ENCODE measurements at places on chromosomes 2 and 18. TPM values are rescaled to one million over a fixed set of nuclear protein-coding genes. Genes with fewer than 3 reads are reported as not detected.
A peak's percentile ranks its signal among the peaks of the same experiment; 100 is the strongest.

CPLX4 gene
- 0.01 TPM for polyA plus RNA-seq

ACSL3 gene
- polyA plus RNA-seq, result 50.9 TPM

GRCh38 chr2:19312949-19313348 is 45.5 kb downstream of the OSR1 start:
- no peak overlapping the region for H3K27ac ChIP-seq
- no peaks in the 10 kb centered on the region for H3K27me3 ChIP-seq
- H3K4me1 ChIP-seq, result no peaks in the 10 kb centered on the region

GRCh38 chr2:225337183-225337582 is 62.3 kb upstream of the NYAP2 start:
- no peaks in the 10 kb centered on the region for H3K27me3 ChIP-seq
- no peaks in the 10 kb centered on the region for H3K4me1 ChIP-seq
- no peak overlapping the region for H3K4me3 ChIP-seq
- DNase-seq, result no peak
- no peak overlapping the region for H3K27ac ChIP-seq
- no peaks in the 10 kb centered on the region for H3K36me3 ChIP-seq

DNA sequence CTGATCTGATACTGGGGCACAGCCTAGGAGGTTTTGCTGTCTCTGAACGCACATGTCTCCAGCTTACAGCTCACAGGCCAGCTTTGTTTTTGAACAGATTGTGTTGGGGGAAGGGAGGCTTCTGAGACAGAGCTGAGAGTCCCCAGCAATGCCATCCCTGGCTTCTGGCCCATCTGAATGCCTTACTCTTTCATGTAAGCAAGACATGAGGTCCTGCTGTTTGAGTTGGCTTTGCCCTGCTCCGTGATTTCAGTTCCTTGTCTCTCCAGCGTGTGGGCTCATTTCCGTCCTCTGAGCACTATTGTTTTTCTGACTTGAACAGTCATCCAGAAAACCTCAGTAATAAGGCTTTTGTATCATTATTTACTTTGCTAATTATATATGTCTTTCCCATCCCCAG is 194.9 kb upstream of the TNP1 start:
- H3K4me3 ChIP-seq, result no peak overlapping the region
- no peak for DNase-seq
- no peak overlapping the region for H3K27ac ChIP-seq
- H3K36me3 ChIP-seq, result no peaks in the 10 kb centered on the region

DNA sequence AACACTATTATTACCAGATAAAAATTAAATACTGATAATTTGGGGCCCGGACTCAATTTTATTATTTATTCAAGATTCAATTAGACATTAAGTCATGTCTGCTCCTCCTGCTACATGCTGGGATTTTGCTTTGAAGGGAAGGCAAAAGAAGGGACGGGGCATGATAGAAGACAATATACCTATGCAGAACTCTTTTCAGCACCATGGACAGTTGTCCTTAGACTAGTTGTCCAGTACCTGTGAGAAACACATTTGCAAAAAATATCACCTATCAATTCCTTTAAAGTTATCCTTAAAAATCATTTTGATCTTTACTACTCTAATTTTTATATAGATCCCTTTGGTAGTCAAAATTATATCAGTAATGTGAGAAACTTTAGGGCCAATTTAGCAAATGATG is 100.2 kb upstream of the SULT1C3 start:
- DNase-seq, result peak; percentile 67
- H3K4me3 ChIP-seq, result no peak overlapping the region
- H3K27me3 ChIP-seq, result no peaks in the 10 kb centered on the region
- H3K36me3 ChIP-seq, result no peaks in the 10 kb centered on the region
- H3K27ac ChIP-seq, result no peak overlapping the region
